ENCODE measurements at places on chromosomes 3 and 15.

- DNase-seq = no peak
These were observed 1047.2 kb downstream of the ROBO2 start for GRCh38 chr3:78087134-78087533.

DNA sequence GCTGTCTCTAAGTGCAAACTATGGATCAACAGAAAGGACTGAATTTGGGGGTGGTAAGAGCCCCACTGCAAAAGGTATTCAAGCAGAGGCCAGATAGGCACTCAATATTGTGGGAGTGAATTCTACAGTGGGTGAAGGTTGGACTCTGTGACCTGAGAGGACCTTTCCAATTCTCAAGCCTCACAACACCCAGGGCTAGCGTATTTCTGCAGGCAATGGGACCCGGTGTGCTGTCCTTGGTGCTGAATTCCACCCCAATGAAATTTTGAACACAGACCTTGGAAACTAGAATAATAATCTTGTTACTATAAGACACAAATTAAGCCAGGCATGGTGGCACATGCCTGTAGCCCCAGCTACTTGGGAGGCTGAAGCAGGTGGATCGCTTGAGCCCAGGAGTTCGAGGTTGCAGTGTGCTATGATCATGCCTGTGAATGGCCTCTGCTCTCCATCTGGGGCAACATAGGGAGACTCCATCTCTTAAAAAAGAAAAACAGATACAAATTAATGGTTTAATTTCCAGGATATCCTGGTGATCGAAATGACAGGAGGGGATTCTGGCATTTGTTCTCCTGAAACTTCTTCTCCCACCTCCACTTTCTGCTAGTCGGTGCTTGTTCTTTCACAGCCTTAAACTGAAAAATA, 135.4 kb downstream of the RAB11A start:
- no peak for DNase-seq

DNA sequence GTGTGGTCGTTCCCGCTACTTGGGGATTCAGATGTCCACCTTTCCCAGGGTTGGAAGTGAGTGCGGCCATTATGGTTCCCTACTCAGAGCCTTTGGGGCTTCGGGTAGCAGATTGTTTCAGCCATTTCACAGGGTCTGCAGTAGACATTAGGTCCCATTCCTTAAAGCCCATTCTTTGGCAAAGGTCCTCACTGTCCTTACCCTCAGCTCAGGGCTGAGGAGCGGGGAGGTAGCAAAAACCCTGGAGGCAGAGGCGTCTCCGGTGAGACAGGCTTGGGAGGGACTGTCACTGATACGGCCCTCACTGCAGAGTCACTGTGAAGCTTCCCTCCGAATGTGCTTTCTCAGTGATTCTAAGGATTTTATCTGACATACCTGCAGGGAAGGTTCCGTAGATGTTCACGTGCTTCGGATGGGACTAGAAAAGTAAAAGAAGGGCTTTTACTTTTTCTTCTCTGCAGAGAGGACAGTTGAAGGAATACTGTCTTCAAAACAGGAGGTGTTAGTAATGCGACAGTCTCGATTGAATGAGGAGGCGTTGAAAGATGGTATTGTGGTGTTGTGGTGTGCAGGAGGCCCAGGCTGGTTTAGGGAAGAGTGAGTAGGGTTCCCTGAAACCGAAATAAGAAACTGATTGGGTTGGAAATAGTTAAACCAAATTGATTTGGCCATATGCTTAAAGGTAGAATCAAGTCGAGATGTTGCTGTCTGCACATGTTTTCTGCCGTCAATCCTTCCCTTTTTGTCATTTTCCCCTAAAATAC, 630 bp downstream of the ATP6V1A start:
- DNase-seq = no peak

DNA sequence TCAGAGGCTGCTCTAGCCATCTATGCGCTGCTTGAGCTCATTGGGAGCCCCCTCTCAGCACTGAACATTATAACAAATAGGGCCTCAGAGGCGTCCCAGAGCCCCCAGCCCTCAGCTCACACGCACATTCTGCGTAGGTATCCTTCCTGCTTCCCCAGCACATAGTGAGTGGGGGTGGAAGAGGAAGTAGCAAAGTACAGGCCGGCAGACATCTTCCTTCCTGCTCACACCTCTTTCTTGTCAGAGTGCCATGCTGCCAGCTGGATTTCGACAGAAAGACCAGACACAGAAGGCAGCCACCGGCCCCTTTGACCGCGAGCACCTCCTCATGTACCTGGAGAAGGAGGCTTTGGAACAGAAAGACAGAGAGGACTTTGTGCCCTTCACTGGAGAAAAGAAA, 16.6 kb downstream of the TMOD2 start:
- no peak for DNase-seq

DNA sequence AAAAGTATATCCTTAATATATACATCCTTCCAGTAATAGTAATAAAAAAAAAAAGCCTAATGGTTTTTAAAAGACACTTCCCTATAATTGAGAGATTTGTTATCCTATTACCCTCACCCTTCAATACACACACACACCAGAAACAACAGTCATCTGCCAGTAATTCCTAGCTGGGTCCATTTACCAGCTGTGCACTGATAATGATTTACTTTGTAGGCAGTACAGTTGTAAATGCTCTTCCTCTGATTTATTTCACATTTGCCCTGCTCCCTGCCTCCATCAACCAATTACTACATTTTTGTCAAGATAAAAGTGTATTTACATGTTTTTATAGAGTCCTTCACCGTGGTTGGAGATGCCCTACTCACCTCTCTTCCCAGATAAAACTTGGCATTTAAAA, 12.4 kb downstream of the TPM1 start:
- DNase-seq = no peak

DNA sequence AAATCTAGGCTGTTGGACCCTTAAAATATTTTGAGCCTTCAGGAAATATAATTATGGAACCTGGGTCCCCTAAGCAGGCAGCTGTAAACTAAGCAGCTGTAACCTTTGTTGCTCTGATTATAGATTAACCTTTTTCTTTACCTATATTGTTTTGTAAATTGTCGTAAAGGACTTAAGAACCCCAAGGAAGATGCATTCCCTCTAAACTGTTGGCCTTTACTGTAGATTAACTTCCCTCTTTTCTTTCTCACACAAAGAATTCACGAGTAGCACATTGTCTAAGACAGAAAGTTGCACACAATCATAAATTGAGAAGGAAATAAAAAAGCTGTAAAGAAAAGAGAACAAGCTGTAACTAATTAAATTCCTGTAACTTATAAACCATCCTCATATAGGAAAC, 877.3 kb downstream of the ROBO2 start:
- DNase-seq = no peak

DNA sequence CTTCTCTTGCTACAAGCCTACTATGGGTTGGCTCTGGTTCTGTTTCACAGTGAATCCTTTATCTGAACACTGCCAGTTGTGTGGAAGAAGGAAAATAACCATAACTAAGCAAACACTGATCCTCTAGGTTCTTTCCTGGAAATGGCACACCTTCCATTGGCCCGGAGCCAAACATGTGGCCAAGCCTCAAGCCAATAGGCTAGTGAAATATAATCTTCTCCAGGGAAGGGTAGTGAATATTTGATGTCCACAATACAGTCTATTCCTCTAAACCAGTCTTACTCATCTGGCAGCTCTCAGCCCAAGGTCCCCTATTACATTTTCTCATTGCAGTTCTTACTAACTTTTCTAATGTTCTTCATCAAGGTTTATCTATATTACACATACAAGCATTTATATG, 921.3 kb downstream of the TUSC7 start:
- no peak for DNase-seq

GRCh38 chr3:153624310-153625030, 462.4 kb downstream of the RAP2B start:
- DNase-seq = no peak

GRCh38 chr15:77710206-77710605, 77.5 kb upstream of the LINGO1 start:
- no peak for DNase-seq

DNA sequence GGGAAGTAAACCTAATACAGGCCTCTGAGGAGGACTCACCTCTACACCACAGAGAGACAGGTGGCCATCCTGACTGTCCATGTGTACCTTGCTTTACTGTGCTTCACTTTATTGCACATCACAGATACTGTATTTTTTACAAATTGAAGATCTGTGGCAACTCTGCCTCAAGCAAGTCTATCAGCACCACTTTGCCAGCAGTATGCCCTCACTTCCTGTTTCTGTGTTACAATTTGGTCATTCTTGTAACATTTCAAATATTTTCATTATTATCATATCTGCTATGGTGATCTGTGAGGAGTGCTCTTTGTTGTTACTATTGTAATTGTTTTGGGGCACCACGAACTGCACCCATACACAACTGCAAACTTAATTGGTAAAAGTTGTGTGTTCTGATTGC, 78.0 kb downstream of the BBX start:
- no peak for DNase-seq

DNA sequence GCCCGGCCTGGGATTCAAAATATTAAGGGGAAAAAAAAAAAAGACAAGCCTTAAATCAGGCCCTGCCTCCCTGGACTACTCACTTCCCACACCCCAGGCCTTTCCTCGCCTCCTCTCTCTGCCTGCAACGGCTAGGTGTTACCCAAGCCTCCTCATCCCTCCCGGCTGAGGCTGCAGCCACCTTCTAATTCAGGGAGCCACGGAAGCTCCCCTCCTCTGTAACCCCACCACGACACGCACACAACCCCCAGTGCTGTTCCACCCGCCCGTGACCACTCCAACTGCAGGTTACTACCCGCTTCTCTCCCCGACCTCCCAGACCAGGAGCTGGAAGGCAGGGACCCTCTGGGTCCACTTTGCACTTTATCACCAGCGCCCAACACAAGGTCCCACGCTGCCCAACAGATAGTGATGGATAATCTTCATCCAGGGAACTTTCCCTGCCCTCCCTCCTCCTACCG, 936 bp downstream of the KIF7 start:
- no peak for DNase-seq

DNA sequence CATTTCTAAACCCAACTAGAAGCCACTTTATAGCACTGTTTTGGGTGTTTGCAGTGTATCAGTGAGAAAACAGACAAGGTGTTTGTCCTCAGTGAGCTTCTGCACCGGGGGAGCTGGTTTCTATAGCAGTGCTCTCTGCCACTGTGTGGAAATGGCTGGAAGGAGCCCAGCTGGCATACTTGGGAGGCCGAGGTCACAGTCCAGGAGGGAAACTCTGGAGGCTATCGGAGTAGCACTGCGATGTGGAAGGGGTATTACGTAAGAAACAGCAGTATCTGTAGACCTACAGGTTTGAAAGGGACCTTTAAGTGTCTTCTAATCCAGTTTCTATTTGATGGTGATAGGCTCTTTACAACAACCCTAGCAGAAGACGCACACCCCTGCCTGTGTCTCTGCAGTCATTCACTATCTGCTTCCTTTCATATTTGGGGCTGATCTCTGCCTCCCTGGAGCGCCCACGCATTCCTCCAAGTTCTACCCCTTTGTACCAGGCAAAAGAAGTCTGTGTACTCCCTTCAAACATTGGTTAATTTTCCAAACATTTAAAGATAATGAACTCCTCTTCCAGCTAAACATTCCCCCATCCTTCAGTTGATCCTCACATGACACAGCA, 87.4 kb upstream of the ADAMTS17 start:
- no peak for DNase-seq

GRCh38 chr3:174035328-174035886, 637.9 kb downstream of the NLGN1 start:
- no peak for DNase-seq

DNA sequence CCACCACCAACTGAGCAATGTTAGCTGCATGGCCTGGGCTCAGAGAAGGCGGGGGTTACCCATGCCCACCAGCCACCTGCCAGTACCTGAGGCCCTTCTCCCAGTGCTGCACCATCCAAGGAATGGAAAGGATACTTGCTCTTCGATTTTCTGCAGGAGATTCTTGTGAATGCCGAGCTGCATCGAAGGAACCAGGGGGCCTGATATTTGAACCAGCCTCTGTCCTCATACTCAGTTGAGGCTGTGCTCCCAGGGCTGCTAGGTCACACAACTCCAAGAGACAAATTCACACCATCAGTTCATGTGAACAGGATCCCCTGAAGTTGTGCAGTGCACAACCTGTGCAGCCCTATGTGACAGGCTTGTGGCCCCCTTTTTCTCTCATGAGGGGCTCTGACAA, 18.0 kb downstream of the PLA2G4F start:
- DNase-seq = no peak

DNA sequence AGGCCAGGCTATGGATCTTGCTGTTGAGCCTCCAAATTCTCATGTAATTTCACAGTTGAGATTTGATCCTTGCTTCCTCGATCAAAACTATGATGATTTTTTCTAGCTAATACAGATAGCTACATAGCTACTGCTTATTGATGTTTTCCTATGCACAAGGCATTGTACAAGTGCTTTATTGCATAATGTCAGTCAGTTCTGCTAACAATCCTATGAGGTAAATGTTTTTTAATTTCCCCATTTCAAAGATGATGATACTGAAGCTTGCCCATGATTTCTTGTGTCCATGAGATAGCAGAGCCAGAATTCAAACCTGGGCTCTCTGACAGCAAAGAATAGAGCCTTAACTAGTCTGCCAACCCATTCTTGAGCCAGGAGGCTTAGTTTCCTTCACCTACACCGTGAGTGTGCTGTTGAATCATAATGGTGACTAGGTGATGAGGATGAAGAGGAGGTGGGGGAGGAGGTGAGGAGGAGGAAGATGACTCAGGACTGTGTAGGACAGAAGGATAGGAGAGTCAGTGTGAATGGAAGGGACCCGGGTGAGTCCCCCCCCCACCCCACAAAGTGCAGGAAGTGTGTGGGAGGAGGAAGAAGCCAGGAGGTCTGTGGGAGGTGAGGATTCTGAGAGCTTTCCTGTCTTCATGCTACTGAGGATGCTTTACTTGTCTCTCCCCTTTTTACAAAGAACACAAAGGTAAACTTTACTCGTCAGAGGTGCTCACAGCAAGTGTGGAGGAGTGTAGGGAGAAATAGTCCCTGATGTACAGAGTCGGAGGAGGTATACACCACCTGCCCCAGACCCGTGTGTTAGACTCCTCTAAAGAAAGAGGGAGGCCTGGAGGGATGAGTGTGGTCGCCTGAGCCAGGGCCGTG, 3.6 kb downstream of the TAGLN3 start:
- DNase-seq = no peak

- no peak for DNase-seq
These were observed 17.4 kb downstream of the ZIC4 start for GRCh38 chr3:147388700-147389580.

DNA sequence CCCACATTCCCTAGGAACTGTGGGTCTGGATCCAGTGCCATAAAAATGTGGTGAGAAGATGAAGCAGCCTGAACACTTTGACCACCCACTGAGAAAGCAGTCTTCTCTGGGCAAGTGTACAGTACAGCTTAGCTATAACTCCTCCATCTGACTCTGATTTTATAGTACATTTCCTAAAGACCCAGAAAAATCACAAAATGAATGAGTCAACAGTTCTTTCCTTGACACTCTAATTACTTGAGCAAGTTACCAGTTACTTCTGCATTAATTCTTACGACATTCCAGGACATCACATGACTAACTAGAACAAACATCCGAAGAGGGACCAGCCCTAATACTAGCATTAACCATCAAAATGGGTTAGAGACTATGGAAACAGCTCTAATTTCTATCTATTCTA, 148.1 kb upstream of the PEX5L start:
- DNase-seq = no peak

DNA sequence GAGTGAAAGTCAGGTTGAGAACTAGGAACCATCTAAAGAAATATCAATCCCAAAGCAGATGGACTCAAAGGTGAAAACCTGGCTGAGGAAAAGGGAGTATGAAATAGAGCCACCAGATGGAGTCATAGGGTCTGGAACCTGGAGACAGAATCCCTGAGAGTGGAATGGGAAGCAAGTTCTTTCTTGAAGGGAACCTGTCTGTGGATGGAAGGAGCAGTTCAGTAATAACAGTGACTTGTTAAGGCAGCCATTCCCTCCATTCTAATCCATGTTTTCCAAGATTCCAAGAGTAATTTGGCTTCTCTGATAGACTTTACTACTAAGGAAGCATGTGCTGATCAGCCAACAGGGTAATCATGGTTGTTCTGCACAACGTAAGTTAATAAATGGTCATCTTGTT, 22.5 kb upstream of the AQP9 start:
- DNase-seq = no peak

Measured in GM04503 (cell line).